NCI-H1105 treated with DMSO at 0.1 percent for 48 hours (cell line): ENCODE measurements at places on chromosomes 5 and 9.

- DNase-seq, result no peak
Measured at GRCh38 chr5:73615947-73616346, 10.0 kb upstream of the ARHGEF28 start.

GRCh38 chr5:76449606-76450005 lies 46.5 kb downstream of the IQGAP2 start:
- no peak for DNase-seq

DNA sequence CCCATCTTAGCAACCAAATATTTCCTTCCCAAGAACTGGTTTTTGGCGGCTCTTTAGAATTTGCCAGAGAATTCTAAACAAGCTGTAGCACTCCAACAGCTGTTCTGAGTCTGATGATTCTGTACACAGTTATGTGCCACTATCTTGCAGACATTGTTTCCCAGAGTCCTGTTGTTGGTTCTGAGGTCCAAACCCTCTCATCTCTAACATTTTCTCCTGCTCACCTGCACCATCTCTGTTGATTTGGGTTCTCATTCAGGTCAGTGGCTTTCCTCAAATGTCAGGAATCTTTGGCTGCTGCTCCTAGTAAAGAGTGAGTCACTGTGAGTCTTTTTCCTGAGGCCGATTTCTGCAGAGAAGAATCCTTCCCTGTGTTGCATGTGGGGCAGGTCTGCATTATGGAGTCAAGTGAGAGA lies 50.0 kb downstream of the CAMSAP1 start:
- DNase-seq, result no peak

DNA sequence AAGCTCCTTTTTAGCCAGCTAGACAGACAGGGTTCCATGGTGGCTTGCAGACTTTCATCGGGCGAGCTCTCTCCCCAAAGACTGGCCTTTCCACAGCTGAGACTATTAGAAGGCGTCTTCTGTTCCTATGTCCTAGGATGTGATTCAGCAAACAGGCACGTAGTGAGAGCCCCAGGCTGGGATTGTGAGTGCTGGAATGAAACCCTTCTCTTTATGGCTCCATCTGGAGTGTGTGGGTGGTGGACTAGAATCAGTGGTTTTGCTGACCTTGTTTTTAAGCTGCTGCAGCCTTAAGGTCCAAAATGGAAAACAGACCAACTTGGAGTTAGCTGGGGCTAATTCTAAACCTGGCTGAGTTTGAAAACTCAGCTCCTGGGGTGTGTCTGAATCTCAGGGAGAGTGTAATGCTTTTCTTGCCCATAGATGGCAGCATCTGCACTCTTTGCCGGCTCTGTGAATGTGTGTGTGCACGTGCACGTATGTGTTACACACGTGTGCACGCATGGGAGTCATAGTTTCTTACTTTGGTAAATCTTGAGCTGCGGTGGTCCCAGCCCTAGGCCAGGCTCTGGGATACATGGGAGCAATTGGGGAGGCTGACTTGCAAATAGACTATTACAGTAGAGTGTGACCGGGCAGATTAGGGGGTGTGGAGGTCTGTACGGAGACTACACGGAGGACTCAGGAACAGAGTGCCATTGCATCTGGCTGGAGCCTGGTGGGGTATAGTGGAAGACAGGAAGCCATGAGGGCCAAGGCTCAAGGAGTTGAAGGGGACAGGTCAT lies 10.7 kb downstream of the GSN start:
- peak; percentile 6 for DNase-seq

- DNase-seq, result no peak
Measured at GRCh38 chr9:90078988-90079421, 474.2 kb downstream of the GADD45G start.

GRCh38 chr5:55104946-55105701 lies 2.7 kb downstream of the GZMA start:
- DNase-seq, result no peak

DNA sequence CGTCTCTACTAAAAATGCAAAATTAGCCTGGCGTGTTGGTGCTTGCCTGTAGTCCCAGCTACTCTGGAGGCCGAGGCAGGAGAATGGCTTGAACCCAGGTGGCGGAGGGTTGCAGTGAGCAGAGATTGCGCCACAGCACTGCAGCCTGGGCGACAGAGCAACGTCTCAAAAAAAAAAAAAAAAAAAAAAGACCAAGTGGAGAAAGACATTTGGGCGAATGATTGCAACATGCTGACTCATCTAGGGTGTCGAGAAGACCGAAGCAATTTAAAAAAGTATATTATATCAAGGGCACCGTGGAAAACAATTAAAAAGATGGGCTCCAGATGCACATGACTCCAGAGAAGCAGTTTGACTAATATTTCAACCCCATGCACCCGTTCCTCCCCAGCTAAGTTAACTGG lies 9.2 kb downstream of the KLF4 start:
- DNase-seq, result no peak

DNA sequence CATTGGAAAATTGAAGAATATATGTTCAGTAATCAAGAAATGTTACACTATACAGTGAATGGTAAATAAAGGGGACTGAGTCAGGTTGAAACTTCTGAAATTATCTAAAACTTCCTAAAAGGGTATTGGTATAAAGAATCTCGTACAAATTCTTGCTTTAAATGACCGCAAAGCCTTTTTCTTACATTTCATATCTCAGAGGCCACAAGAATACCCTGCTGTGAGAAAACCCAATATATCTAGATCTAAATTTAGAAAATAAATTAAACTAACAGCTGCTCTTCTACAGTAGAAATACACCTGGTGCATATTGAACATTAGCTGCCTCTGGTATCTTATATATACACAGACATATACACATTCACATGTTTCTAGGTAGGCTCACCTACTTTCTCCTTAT lies 221.7 kb downstream of the PCSK5 start:
- no peak for DNase-seq

GRCh38 chr5:148937239-148937638 lies 110.8 kb downstream of the ADRB2 start:
- no peak for DNase-seq

DNA sequence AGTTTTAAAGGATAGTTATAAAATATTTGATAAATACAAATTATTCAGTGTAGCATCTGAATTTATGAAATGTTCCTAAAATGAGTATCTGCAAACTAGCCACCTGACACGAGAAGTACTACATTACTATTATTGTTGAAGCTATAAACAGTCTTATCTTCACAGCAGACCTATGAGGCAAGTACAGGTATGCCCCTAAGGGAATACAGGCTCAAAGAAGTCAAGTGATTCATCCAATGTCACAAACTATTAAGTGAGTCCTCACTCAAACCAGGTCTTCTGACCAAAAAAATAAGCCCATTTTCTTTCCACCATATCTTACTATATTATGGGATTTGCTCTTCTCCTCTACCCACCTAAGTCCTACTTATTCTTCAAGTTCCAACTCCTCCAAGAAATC lies 28.7 kb downstream of the STRBP start:
- no peak for DNase-seq

DNA sequence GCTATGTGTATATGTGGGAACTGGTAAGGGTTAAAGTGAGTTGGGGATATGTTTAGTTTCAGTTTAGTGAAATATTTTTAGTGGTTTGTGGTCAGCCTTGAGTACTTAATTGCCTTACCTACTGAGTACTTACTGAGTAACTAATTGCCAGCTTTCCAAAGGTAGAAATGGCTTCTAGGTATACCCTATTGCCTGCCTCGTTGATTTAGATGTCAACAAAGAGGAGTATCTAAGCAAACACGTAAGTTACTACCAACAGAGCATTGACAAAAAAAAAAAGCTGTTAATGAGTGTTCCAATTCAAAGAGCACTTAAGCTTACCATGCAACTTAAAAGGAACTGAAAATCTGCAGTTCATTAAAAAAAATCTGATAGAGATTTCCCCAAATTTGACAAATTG lies 8.8 kb downstream of the ATP10B start:
- DNase-seq, result peak; percentile 51

DNA sequence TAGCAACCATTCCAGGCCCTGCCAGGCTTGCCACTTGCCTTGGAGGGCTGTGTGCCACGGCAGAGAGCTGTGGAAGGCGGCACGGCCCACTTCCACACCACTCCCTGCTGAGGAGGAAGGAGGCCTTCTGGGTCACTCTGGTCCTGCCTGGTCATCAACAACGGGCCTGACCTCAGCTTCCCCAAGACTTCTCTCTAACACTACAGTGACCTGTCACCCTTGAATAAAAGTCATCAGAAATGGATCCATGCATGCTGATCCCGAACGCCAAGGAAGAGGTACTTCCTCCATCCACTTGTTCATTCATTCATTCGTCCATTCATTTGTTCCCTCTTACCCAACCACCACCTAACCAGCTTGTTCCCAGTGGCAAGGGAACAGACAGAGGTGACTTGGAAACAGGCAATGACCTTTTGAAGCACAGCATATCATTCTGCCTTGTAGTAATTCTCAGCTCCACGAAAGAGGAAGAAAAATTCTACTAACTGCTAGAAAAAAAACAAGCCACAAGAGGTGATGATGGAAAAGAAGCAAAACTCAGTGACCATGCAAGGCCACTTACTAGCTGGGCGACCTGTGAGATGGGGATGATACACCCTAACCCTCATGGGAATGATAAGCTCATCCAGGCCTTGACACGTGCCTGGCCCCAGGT lies 58.6 kb downstream of the STK10 start:
- DNase-seq, result no peak

DNA sequence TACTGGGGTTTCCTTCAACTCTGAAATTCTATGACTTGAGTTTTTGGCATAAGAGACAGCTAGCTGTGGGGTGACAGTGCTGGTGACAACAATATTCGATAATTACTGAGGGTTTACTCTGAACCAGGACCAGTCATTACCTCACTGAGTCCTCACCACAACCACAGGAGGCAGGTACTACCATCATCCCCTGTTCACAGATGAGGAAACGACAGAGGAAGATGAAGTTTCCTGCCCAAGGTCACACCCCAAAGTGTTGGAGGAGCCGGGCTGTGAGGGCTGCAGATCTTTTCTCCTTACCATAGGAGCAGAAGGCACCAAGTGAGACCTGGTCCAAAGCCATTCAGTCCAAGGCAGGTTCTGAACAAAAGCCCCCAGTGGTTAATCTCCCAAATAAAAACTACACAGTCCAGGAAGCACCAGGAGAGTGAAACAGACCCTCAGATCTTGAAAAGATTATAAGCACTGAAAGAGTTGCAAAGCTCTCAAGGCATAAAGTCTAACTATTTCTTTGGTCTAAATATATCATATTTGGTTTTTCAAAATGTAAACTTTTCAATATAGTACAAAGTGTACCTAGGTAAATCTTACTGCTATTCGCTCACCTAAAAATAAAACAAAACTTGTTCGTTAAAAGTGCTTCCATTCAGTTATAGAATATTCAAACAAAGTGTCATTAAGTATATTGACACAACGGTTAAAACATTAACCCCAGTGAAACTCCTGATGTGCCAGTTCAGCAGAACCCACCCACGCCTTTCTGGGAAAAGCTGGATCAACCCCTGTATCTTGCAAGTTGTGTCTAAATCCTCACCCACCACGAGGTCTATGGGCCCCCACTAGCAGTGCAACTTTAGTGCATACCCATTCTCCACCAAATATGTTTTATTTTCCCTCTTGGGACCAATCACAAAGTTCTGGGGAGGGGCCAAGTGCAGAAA lies 82.6 kb upstream of the EQTN start:
- DNase-seq, result no peak

DNA sequence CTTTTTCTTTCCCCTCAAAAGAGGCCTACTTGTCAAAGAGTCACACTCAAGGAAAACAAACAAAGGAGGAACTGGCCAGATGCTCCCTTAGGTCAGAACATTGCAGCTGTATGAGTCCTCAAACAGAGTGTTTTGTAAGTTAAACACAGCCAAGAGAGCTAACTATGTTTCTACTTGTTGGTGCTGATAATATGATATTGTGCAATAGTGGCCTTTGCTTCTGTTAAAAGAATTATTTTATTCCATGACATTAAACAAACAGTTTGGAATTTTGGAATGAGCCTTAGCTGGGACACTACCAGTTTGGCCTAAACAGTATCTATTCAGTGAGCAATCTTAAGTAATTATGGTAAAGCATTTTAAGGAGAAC lies 56.0 kb upstream of the TPD52L3 start:
- no peak for DNase-seq

- DNase-seq, result no peak
Measured at GRCh38 chr5:110836851-110837250, 98.0 kb downstream of the SLC25A46 start.

DNA sequence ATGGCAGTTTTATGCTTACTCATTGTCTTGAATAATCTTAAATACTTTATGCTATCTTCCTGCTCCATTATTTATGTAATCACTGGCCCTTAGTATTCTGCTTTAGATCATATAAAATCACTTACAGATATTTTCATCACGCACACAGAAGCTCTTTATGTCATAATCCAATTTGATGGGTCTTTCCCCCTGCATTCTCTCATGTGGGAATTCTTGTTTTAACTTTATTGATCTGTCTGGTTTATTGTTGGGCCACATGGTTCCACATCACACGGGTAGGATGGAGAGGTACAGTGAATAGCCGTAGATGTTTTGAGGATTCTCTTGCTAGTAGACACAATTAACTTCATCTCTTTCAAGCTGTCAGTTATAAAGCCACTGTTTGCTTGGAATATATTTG lies 27.0 kb downstream of the PLPPR1 start:
- DNase-seq, result no peak

DNA sequence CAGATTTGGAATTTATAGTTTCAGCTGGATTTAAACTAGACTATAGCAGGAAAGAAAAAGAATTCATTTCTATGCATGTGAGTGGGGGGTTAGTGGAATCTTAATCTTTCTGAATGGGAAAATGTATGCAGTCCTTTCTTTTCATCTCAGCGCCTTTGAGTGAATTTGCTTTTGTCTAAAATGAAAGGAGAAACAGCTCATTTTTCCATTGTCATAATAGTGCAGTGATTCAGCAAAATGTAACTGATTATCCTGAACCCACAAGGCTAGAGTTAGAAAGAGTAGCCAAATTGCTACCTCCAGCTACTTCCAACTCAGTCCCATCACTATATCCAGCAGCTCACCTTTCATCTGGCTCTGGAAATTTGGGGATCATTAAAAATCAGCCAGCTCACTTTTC lies 134.4 kb downstream of the ADAMTSL1 start:
- no peak for DNase-seq

- no peak for DNase-seq
Measured at GRCh38 chr5:26948921-26949320, 89.5 kb downstream of the CDH9 start.

DNA sequence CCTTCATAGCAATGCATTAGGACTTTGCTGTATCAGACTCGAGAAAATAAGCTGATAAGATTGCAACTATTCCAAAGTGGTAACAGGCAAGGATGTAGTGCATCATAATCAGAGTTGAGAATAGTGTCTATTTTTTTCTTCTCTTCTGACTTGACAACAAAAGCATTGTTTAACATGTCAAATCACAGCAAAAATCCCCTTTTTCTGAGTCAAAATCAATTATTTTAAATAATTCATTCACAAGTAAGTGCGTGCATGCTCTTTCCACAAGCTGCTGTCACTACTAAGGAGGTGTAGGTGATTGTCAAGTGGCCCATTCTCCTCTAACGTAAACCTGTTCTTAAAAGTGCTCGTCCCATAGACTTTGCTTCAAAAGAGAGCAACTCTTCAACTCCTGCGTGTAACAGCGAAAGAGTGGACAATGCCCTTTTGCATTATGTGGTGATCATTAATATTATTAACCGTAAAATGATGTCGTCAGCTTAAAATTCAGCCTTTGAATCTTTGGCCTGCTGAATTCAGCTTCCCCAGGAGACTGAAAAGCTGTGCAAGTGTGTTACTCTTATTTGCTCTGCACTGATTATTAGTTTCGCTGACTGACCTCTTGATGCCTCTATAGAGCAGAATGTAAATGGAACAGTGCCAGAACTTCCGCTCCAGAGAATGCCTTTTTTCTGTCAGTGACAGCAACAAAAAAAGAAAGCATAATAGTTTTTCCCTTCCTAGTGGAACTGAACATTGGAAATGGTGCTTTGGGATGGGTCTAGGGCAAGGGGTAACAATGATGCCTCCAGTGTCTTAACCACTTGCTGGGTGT lies 680.8 kb upstream of the SEMA6A start:
- no peak for DNase-seq
